Stimulated activated CD4-positive, alpha-beta T cell treated with anti-CD3 and anti-CD28 coated beads, Interleukin-2, amount 100 ng/mL, for 4 hours (primary cell): ENCODE measurements at places on chromosomes 7 and 10.

- DNase-seq, result no peak
Observed at GRCh38 chr7:450741-451140, 68.9 kb downstream of the PDGFA start.

DNA sequence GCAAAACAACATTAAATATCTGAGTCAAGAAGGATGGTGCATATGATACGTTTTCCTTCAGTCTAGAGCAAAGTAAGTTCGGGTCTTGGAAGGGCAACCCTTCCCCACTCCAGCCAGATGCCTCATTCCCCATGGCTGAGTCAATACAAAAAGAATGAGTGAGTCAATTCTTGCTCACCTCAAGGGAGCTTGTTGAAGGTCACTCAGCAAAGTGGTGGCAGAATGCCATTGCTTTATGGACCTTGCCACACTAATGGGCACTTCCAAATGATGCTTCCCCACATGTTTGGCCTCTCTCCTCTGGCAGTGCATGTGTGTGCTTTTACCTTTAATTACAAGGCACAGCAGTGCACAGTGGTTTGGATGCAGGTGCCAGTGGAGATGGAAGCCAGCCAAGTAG is 296.5 kb downstream of the SORCS3 start:
- no peak for DNase-seq

DNA sequence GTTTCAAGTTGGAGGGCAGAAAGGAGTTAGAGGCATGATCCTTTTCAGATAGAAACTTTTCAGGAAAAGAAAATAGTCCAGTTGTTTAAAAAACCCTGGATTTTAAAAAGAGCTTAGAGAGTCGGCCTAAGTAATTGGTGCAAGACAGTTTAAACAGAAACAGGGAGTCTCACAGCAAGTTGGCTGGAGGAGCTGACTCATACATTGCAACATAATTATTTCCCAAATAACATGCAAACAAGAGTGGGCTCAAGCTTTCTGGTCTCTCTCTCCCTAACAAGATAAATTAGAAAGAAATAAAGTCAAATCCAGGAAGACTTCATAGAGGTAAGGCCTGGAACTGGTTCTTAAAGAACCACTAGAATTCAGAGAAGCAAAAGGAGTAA is 100.3 kb upstream of the AGBL3 start:
- DNase-seq, result no peak

DNA sequence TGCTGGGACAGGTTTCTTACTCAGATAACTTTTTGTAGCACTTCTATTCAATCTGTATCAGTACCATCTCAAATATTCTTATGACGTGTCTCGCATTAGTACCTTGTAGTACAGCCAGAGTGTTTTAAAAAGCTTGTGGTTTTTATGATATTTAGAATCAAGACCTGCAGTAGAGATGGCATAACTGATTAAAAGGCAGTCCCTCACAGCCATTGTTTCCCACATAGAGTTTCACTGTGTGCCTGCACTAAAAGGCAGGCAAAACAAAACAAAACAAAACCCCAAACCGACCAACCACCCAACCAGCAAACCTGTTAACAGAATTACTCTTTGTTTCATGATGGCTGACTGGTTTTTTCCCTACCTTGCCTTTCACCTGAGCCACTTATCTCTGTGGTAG is 221.3 kb upstream of the DGKB start:
- no peak for DNase-seq

DNA sequence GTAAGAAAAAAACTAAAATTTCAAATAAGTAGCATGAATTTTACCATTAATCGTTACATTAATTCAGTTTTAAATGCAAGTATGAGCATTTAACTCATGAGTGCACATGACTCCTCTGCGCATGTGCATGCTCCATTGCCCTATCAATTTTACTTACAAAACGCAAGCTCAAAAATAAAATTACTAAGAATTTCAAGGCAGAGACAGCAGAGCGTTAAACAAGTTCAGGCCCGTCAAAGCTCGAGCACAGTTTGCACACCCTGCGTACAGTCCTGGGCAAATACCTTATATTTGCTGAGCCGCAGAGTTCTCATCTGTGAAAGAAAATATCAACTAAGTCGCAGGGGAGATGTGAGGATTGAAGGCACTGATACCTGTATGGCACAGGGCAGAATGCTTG is 373.6 kb downstream of the BBS9 start:
- no peak for DNase-seq

- DNase-seq, result no peak
Observed at GRCh38 chr7:47391726-47392125, 190.2 kb downstream of the TNS3 start.

DNA sequence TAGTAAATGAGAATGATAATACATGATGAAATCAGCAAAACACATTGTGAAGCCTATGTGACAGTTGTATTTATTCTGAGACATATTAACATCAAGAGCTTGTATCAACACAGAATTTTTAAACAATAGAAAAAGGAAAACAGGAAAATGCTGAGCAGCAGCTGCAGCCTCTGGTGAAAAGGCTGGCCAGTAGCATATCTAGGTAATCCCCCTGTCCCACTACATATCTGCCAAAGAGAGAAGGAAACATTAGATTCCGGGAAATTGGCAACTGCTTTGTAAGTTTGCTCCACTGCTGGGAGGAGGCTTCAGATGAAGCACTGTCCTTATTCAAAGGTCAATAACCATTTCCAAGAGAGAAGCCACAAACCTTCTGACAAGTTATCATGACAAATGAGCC is 89.4 kb downstream of the RALA start:
- no peak for DNase-seq

DNA sequence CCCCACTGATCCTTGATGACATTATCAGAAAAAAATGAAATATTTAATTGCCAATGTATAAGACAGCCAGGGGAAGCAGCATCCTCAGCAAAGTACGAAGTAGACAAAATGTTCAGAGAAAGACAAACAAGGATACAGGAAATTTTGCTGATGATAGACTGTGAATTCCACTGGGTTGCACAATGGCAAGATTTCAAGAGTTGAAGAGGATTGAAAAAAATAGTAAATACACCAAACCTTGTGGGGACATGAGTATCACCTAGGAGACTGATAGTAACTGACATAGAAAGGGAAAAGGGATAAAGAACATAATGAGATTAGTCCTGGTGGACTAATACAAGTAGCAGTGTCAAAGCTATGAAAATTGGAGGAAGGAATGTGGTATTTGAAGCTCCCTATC is 16.5 kb downstream of the CNOT4 start:
- no peak for DNase-seq

- no peak for DNase-seq
Observed at GRCh38 chr10:13505052-13505680, 23.6 kb downstream of the BEND7 start.

DNA sequence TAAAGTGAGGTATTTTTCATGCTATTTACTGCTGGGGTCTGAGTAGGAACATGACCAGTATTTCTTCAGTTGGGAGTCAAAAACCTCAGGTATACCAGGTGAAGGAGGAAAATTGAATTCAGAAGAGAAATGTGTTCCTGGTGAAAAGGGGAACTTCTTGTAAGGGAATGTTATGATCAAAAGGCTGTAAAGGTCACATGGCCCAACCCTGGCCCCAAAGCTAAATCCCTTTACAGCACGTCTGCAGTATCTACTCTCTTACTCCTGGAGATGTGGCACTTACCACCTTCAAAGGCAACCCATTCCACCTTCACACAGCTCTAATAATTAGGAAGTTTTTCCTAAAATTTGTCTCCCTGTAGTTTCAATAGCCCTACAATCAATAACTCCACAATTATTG is 15.2 kb downstream of the PIK3AP1 start:
- no peak for DNase-seq

GRCh38 chr7:69177941-69178494 is 420.3 kb upstream of the AUTS2 start:
- no peak for DNase-seq

DNA sequence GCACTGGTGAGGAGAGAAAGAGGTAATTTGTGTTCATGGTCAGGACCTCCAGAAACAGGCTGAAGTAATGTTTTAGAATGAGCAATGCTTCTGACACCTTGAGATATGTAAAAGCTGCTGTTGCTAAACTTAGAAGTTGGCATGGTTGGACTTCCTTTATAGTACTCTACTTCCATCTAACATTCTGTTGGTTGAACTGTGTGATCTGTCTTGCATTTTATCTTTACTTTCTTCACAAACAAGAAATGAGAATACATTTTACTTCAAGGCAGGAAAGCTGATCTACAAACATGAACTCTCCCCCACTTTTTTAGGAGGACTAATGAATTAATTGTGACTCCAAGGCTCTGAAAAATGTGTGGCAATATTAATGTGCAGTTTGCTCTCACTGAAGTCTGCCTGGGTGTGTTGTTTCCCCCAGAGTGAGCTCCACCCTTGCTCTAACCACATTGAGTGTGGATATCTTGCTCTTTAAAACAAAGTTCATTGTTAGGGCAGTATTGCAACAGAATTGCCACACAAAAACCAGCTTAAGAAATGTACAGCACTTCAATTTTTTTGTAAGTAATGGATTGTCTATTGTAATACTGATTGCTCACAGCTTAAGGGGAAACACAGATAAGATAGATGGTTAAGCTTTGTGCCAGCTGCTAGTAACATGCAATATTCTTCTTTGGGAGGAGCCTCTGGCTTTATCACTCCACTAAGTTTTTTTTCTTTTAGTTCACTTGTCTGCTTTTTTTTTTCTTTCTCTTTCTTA is 69.0 kb downstream of the ADD3 start:
- DNase-seq, result no peak

GRCh38 chr10:59393349-59393748 is 31.0 kb upstream of the FAM13C start:
- DNase-seq, result no peak

- DNase-seq, result no peak
Observed at GRCh38 chr7:110001254-110001938, 1089.5 kb upstream of the LRRN3 start.

GRCh38 chr7:43758822-43759683 is 573 bp downstream of the BLVRA start:
- DNase-seq, result peak; percentile 18

GRCh38 chr10:108598320-108598695 is 1325.0 kb downstream of the XPNPEP1 start:
- DNase-seq, result no peak

- no peak for DNase-seq
Observed at GRCh38 chr7:106807474-106807873, 57.6 kb upstream of the PIK3CG start.

DNA sequence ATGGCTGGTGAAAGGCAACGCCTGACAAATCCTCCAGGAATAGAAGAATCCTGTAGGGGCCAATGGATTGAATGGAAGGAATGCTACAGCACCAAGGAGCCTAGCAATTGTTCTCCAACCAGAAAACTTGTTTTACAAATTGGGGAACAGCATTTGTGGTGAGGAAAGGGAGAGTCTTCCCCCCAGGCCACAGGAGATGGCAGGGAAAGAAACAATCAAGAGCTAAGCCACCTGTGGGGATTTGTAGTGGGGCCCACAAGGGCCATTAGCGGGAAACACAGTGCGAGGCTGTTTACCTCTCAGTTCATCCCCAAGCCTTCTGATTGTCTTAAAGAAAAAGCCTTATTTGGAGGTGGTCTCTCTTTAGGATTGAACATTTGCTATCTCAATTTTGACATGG is 48.5 kb upstream of the KCNMA1 start:
- no peak for DNase-seq

DNA sequence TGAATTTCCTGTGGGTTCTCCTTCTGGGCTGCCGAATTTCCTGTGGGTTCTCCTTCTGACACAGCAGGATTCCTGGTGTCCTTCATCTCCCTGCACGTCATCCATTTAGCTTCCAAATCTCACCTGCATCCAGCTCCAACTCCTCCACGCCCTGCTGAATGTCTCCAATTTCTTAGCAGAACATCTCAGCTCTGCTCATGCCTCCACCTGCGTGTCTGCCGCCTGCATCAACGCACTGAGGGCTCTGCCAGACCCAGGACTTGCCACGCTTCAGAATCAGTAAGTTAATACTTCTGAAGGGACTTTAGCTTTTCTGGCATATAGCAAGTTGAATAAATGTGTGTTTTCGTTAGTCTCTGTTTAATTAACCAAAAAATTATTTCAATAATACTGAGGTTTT is 31.1 kb upstream of the VIPR2 start:
- no peak for DNase-seq

- no peak for DNase-seq
Observed at GRCh38 chr10:637771-638195, 51.7 kb downstream of the DIP2C start.

- DNase-seq, result no peak
Observed at GRCh38 chr7:70285854-70286253, 687.6 kb downstream of the AUTS2 start.

- no peak for DNase-seq
Observed at GRCh38 chr7:72098807-72099580, 313.1 kb downstream of the CALN1 start.

DNA sequence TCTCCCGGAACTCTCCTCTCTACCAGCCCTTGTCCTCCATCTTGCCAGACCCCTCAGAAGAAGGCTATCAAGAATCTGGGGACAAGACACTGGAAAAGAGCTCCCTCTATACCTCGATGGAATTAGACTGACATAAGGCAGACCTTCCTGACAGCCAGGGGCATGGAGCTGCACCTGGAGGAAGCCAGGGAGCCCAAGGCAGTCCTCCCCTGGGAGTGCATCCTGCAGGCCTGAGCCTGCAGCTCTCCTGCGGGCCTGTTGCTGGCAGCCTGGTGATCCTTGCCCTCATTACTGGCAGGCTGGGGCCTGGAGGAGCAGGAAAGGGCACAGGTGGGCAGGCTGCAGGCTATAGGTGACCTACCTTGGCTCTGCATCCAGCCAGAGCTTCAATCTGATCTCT is 323.4 kb downstream of the GRID1 start:
- no peak for DNase-seq

DNA sequence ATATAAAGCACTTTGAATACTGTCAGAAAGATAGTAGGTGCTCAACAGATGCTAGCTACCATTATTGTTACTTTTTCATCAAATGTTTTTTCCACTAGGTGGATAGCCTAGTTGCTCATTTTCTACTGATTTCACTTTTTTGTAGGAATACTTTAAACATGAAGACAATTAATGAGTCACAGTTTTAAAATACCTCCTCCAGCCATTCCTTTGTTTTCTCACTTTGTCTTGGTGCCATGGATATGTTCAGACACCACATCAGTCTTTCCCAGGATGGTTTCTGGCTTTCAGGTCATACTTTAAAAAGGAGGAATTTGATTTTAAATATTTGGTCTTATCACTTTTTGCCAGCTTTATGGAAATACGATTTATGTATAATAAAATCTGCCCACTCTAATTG is 147.1 kb upstream of the MGMT start:
- no peak for DNase-seq

DNA sequence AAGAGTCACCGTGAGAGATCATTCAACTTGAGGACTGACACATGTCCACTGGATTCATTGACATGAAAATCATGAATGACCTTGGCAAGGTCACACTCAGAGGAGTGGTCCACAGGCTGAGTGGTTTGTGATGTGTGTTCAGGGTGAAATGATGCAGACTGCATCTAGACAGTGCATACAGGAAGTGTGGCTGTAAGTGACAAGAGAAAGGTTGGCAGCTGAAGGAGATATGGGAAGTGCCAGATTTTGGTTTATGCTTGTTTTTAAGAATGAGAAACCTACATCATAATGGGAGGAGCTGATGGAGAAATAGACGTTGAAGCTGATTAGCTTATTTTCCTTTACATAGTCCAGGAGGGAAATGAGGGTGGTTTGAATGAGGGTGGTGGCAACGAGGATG is 64.8 kb upstream of the VIPR2 start:
- no peak for DNase-seq

DNA sequence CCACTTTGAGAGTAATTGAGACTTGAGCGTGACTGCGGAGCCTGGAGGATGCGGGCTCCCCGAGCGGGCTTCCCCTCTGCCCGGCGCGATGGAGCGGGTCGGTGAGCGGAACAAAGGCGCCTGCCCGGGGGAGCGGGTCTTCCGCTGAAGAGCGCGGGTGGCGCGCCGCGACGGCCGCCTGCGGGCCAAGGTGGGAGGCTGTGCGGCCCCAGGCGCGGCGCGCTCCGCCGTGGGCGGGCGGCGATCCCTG is at the start of gene GALNT17:
Gene GALNT17 (plus strand): TSS at position 18 of the 250 bp plus-strand sequence.
- no peak for DNase-seq
